Stimulated activated CD4-positive, alpha-beta T cell treated with anti-CD3 and anti-CD28 coated beads, Interleukin-2, amount 100 ng/mL, for 4 hours (primary cell): ENCODE measurements at places on chromosomes 6 and 20.

DNA sequence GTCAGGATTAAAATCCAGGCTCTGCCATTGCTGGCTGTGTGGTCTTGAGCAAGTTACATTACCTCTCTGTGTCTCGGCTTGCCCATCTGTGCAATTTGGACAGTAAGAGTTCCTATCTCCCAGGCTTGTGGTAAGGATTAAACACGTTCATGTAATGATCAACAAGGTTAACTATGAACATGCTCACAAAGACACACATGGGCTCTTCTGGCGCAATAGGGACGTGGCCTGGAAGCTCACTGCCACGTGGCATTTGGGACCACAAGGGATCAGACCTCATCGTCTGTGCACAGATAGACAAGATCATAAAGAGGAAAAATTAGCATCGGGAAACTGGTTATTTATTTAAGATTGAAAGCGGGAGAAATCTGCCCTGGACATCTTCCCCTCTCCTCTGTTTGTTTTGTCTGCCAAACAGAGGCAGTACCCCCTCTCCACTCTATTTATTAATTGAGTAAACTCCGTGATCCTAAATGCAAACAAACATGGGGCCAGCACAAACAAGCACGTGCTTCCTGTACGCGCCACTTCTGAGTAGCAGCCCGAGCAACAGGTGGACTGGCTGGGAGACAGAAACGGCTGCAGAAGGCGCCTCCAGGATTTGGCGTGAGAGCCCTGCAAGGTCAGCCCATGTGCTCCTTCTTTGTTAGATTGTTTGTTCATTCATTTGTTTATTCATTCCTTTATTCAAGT lies 95.0 kb downstream of the CDH26 start:
- no peak for DNase-seq

GRCh38 chr20:9306521-9306920 lies 207.9 kb upstream of the LAMP5 start:
- DNase-seq: no peak

DNA sequence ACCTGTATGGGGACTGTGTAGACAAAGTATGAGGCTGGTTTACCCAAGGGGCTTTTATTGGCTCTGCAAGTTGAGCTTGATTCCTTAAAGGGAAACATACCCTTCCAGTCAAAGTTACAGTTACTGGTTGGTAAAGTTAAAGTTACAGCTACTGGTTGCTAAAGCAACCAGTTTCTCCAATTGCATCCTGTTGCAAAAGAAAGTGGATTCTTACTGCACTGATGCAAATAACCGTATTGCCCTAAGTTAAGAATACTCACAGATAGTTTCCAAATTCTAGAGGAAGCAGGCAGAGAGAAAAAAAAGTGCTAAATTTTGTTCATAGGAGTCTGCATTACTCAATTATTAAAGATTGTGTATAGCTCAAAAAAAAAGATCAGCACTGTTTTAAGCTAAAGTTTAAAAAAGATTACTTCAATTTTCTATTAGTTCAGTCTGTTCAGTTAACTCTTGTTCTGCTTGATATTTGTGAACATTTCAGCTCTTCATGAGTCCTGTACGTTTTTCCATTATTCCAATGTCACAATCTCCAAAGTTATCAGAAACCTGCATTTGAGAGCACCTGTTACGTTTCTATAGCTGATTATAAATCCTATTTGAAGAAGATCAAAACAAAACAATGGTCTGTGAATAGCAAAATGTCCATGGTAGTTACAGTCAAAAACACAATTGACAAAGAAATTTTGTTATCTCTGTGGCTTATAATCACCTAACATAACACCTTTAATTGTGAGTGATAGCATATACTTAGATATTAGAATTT lies 8.6 kb upstream of the IL22RA2 start:
- DNase-seq: no peak

GRCh38 chr6:11404081-11404480 lies 133.5 kb upstream of the TMEM170B start:
- no peak for DNase-seq

- DNase-seq: no peak
Measured at GRCh38 chr6:107083047-107083768, 32.1 kb downstream of the BEND3 start.

DNA sequence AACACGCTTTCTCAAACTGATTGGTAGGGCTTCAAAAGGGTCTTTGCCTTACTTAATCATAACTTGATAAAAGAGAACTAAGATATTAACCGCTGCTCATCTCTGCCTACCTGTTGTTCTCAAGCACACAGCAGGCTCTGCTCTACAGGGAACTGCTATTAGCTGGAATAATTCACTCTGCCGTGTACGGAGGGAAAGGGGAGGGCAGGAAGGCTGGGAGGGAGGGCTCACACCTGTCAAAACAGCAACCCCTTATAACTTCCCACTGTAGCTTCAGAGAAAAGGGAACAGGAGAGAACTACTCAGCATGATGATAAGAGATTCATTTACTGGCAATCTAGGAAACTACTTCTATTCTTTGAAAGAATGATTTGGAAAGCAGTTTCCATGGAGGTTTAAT lies 75.1 kb downstream of the ZMYND8 start:
- no peak for DNase-seq

DNA sequence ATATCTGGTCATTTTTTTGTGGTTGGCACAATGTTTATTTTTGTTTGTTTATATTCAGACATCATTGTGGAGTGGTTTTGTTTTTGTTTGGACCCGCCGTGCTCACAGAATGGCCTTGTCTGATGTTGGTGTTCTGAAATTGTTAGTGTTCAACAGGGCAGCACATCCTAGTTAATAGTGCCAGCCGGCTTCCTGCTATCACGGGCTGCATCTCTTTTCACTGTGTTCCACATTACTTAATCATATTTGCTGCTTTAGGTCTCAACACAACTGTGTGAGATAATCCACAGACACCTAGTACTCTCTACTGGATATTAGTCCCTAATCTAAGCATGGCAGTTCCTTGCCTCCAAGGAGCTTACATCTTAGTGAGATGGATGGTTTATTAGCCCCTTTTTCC lies 2.8 kb upstream of the EIF2S2 start:
- DNase-seq: no peak

DNA sequence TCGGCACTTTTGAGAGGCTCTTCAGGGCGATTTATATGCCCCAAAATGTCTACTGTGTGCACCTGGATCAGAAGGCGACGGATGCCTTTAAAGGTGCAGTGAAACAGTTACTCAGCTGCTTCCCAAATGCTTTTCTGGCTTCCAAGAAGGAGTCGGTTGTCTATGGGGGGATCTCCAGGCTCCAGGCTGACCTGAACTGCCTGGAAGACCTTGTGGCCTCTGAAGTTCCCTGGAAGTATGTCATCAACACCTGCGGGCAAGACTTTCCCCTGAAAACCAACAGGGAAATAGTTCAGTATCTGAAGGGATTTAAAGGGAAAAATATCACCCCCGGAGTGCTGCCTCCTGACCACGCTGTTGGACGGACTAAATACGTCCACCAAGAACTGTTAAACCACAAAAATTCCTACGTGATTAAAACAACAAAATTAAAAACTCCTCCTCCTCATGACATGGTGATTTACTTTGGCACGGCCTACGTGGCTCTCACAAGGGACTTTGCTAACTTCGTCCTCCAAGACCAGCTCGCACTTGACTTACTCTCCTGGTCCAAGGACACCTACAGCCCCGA lies 8.2 kb downstream of the GCNT2 start:
- DNase-seq: no peak

- no peak for DNase-seq
Measured at GRCh38 chr20:13659288-13659687, 20.6 kb upstream of the TASP1 start.

GRCh38 chr20:31642837-31643236 lies 5.1 kb downstream of the COX4I2 start:
- no peak for DNase-seq

- no peak for DNase-seq
Measured at GRCh38 chr20:57464642-57465211, 60.2 kb downstream of the CTCFL start.

GRCh38 chr20:41260734-41261220 lies 56.8 kb downstream of the ZHX3 start:
- no peak for DNase-seq

GRCh38 chr20:48265791-48266190 lies 480.5 kb upstream of the SULF2 start:
- DNase-seq: no peak

- no peak for DNase-seq
Measured at GRCh38 chr6:147216915-147217314, 12.7 kb downstream of the STXBP5 start.

DNA sequence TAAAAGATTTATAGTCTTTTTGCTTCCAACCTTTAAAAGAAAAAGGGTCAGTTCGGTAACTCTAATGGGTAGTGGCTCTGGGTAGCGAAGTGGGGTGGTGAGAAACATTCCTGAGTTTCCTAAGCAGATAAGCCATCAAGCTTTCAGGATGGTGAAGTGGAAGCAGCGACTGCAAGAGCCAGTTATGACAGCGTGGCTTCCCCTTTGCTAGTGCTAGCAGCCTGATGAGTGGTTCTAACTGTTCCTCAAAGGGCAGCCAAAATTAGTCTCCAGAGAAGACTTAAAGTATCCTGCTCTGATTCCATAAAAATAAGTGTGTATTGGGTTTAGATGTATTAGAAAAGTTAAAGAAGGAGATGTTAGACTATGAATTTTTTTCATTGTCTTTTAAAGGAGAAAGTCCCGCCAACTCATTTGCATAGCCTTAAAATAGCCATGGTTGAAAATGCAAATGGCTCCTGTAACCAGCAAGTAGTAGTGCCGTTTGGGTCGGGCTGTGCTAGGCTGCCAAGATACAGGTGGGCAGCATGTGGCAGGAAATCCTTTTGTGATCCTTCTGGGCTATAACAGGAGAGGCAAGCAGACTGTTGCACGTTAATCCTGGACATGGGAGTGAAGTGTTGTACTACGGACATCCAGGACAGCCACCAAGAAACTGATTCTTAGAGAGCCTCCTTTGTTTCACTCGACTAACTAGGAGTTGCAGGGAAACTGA lies 18.0 kb downstream of the ELOVL2 start:
- DNase-seq: no peak

GRCh38 chr6:33430991-33431879 lies 11.4 kb downstream of the SYNGAP1 start:
- DNase-seq: peak; percentile 63

DNA sequence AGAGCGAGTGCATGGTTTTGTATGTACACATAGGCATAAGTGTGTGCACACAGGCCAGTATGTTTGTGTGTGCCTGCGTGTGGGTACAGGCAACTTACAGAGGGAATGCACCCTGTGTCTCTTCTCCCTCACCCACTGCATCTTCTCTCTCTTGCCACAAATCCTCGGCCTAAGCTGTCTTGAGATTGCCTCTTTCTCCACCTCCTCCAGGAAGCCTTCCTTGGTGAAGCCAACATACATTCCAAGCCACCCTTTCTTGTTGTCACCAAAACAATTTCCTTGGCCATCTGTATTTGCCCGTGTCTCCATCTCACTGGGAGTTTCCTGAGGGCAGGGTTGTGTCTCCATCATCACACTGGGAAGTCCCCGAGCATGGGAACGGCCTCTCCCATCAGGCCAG lies 29.8 kb upstream of the MLN start:
- DNase-seq: no peak

DNA sequence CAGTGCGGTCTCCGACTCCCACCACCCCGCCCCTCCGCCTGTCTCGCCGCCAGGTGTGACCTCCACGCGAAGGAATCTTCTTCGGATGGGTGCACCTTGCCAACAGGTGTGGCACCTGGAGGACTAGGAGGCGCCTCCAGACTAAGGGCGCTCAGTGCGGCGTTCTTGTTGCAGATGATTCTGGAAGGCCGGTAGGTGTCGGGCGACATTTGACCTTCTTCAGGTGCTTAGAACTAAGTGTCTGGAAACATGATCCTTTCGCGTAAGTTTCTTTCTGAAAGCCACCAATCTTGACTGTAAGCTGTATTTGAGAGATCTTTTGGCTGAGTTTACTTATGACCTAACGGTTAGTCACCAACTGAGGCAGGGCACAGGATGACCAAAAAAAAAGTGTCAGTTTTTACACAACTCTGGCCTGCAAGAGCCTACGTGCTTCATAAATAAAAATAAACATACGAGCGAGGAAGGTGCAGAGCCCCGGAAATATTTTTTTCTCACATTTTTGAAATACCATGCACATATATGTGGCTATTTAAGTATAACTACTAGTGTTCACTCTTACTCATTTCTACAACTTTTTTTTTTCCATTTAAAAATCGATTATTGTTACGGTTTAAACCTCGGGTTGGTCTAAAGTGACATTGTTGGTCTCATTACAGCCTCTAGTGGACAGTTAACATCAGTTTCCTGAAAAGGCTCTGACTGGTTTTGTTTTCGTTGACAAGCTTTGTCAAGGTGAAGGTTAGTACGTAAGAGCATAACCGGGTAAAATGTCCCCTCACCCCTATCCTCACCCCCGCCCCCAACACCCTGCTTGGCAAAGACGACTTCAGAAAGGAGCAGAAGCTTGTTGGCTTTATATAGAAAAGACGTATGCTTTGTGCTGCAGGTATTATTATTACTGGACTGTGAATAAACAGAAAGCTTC lies 1.6 kb upstream of the ATXN1 start:
- DNase-seq: no peak

DNA sequence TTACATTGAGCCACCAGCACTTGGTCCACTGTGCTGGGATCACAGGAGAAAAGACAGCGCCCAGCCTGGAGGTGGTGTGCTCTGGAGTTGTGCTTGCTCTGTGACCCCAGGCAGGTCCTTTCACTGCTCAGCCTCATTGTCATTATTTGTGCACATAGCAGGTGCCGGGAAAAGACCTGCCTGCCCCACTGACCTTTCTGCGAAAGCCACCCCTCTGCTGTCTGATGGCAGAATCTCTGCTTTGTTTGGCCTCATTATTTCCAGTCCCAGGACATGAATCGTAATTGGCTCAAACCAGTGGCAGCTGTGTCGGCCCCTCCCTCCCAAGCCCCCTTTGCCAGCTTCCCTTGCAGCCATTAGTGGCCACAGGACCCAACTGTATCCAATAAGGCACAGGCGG lies 185.2 kb upstream of the UST start:
- no peak for DNase-seq

GRCh38 chr6:45591890-45592289 lies 214.2 kb upstream of the SUPT3H start:
- no peak for DNase-seq

- DNase-seq: no peak
Measured at GRCh38 chr20:13260650-13261279, 39.7 kb downstream of the ISM1 start.

- DNase-seq: no peak
Measured at GRCh38 chr6:39470506-39470905, 148.0 kb upstream of the KCNK16 start.

- no peak for DNase-seq
Measured at GRCh38 chr6:90103056-90103800, 193.4 kb downstream of the BACH2 start.

GRCh38 chr6:23456396-23456795 lies 669.6 kb upstream of the NRSN1 start:
- no peak for DNase-seq

DNA sequence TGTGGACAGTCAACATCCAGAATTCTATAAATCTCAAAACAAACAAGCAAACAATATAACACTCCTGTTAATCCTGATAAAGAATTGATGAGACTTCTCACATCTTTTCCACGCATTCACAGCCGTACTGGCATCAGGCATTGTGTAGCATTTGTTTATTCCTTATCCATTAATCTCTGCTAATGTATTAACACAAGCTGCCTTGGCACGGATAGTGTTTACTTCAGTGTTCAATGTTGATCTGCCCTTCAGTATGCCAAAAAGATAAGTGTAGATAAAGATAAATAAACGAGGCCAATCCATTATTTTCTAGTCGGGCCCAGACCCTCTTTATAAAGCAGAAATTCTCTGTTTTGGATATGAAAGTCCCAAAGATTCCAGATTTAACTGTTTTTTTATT lies 16.1 kb downstream of the UFL1 start:
- DNase-seq: no peak

GRCh38 chr6:144285548-144285797 lies 338 bp downstream of the UTRN start:
- DNase-seq: no peak

- DNase-seq: no peak
Measured at GRCh38 chr6:95352064-95352795, 225.1 kb upstream of the MANEA start.
